Stimulated activated CD8-positive, alpha-beta memory T cell treated with anti-CD3 and anti-CD28 coated beads, Interleukin-4, amount 100 ng/mL, for 1 hour (primary cell): ENCODE measurements at places on chromosomes 3 and 15.

DNA sequence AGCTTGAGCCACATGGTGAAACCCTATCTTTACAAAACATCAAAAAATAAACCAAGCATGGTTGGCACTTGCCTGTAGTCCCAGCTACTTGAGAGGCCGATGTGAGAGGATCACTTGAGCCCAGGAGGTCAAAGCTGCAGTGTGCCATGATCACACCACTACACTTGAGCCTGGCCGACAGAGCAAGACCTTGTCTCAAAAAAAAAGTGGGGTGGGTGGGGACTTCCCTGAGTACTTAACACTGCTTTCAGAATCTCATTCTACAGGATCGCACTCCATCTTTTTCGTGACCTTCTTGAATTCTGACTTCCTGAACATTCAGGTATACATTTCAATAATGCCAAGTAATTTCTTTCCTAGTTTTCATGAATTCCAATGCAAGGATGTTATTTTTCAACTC lies 91.3 kb downstream of the PDE8A start:
- no peak for DNase-seq

DNA sequence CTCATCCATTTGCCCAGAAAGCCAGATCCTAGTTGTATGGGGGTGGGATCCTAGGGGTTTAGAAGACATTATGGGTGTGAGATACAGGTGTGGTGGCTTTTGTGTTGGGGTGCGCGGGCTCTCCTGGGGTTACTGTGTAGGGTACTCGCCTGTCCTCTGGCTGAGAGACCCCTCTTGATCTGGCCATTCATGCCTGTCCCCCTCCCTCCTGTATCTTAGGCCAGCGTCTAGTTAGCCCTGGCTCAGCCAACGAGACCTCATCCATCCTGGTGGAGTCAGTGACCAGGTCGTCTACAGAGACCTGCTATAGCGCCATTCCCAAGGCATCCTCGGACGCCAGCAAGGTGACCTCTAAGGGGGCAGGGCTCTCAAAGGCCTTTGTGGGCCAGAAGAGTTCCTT lies 41.4 kb downstream of the DNASE1L3 start:
- no peak for DNase-seq

- no peak for DNase-seq
Observed at GRCh38 chr15:99732751-99733267, 428 bp downstream of the LYSMD4 start.

DNA sequence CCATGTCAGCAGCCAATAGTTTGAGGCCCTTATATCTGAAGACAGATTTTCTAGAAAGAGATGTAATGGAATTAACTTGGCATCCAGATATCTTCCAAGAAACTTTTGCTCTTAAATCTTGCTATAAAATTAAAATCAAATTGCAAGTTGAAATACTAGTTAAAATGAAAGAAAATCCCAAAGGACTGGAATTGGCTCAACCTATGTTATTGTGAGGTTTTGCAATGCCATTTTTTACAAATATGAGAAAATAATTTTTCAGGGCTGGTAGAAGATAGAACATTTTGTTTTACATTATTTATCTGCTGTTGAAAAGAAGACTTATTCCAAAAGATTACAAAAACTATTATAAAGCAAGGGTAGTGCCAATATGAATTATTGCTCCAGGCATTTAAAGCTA lies 92.2 kb upstream of the AGTR1 start:
- no peak for DNase-seq

- DNase-seq, result no peak
Observed at GRCh38 chr3:41436983-41437382, 237.7 kb downstream of the CTNNB1 start.

- no peak for DNase-seq
Observed at GRCh38 chr3:159882790-159883779, 105.5 kb upstream of the IL12A start.

- no peak for DNase-seq
Observed at GRCh38 chr15:82807920-82808633, 1.4 kb upstream of the WHAMM start.

DNA sequence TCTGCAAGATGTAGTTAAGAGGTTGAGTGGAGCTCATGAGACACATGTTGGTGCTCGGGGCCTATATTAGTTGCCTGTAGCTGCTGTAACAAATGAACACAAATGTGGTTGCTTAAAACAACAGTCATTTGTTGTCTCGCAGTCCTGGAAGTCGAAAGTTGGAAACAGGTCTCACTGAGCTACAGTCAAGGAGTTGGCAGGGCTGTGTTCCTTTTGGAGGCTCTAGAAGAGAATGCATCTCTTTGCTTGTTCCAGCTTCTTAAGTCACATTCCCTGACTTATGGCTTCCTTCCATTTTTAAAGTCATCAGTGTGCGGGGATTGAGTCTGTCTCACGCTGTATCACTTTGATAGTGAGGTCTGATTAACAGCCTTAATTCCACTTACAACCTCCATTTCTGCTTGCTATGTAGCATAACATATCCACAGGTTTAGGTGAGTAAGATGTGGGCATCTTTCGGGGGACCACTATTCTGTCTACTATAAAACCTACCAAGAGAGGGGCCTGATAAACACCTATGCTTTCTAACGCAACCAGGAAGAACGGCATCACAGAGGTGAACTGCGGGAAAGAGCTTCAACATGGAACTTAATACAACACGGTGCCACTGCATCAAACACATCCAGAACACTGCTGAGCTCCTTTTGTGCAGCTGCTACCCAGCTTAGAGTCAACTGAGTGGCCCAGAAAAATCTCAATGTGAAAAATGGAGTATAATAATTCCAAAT lies 119.4 kb downstream of the ATP10A start:
- no peak for DNase-seq

- no peak for DNase-seq
Observed at GRCh38 chr15:62617741-62618140, 424.8 kb upstream of the TPM1 start.

- no peak for DNase-seq
Observed at GRCh38 chr3:108090049-108090700, 656 bp downstream of the CD47 start.

DNA sequence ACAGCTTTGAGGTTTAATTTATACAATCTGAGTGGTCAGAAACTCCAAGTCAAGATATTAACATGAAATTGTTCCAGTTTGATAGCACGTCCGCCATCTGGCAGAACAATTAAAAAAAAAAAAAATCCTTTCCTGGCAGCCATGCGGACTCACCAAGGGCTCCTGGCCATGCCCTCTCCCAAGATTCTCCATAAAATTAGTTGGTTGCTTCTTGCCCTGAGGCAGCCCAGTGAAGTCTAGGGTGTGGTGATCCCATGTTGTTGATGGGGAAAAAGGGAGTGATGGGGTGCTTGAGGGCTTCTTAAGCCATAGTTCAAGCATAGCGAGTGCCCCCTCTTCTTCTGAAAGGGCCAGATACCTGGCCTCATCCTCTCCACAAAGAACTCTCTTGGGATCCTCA lies 81.7 kb upstream of the CCNL1 start:
- no peak for DNase-seq

DNA sequence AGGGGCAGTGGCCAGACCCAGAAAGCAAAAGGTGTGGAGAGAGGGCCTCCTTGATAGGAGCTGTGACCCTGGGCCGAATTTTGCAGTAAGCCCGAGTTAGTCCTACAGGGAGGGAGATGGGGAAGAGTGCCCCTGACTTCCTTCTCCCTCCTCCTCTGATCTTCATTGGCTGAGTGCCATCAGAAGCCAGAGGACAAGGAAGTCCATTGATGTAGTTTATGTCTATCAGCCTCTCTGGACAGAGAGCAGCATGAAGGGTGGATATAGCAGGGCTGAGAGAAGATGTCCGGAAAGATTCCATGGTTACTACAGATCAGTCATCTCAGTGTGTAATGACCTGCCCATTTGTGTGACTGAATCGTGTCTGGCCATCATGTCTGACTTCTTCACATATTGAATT lies 102.5 kb upstream of the FAM3D start:
- DNase-seq, result no peak

DNA sequence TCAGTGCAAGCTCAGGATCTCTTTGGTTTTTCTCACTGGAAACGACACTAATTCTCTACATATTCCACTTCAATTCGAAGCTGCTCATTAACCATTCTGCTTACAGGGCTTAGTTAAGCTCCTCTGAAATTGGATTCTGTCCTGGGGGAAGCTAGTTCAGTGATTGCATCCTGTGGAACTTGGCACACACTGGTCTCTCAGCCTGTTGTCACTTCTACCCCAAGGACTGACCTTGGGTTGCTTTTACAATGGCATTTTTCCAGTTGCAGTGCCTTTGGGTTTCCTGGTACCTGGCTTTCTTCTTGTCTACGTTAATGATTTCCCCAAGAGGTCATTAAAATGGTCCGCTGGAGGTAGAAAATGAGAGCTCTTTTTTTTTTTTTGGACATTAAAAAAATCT lies 33.3 kb upstream of the GABRB3 start:
- no peak for DNase-seq

DNA sequence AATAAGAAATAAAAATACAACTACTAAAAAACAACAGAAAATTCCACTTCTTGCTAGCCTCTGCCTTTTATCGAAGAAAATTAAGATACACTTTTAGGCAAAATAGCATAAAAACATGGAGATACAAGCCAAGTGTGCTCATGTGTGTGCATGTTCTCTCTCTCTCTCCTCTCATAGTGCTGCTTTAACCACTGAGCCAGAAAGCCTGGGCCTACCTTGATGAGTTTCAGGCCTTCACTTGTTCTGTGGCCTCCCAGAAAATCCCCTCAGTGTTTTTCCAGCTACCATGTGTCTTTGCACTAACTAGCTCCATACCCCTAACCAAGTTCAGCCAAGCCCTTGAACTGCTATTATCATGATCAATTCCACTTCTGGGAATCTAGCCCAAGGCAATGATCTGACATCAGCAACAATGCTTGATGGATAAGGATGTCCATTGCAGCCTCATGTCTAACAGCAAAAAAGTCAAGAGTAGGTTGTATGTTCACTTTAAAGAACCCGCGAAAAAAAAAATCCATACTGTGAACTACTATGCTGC lies 18.1 kb downstream of the CYP11A1 start:
- no peak for DNase-seq

DNA sequence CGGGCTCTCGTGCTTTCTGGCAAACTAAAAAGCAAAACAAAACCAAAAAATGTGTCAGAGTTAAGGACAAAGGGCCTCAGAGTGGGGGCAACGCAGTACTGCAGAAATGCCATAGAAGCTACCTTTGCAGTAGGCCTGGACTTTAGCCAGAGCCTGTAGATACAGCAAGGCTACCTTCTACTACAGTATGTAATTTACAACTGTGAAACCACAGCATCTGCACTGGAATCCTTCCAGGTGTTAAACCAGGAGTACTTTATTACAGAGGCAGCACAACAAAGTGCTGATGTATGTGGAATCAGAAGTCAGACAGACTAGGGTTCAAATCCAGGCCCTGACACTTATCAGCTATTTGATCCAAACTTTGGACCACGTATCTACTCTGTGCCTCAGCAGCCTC lies 34.9 kb downstream of the RUBCN start:
- DNase-seq, result no peak

DNA sequence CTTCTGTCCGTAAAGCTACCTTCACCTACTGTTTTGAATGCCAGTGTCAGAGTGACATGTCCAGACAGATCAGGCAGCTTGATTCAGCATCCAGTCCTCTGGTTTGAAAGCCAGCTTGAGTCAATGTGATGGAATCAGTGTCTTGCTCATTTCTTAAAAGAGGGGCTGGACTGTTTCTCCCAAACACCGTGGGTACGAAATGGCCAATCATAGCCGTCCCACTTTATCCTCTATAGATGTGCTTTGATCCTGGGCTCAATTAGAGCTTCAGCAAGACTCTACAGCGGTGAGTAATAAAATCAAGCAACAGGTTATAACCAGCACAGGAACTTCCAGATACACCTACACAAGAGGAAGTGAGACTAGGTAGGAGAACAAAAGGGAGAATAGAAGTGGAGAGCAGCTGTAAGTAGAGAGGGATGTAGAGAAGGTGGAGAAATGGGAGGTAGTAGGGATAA lies 17.0 kb upstream of the OR5K1 start:
- no peak for DNase-seq

GRCh38 chr3:170517242-170517945 lies 68.5 kb downstream of the SLC7A14 start:
- no peak for DNase-seq

- no peak for DNase-seq
Observed at GRCh38 chr3:99066863-99067262, 165.4 kb upstream of the DCBLD2 start.

DNA sequence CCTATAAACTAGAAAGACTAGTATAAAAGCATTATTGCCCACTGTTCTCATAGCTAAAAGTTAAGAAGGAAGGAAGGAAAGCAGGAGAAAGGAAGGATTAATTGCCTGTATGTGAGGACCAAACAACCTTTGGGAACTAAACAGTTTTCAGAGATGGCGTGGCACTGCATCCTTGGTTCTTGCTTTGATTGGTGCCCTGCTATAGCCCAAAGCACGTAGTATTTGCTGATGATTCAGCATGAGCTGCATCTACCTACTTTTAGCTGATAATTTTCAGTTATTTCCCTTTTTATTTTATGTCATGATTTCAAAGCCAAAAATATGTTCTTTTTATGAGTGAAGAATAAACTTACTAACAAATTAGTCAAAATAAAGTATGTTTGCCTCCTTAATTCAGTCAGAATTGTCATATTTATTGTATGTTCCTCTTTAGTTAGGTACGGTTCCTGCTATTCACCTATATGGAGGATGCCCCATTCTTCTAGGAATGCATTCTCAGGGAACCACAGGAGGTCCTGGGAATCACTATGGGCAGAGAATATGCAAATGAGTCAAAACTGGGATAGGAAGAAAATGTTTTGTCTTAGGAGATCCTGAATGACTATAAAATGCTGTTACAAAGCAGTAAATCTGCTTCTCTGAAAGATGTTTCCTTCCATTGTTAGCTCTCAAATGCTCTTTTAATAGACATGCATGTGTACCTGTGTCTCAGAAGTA lies 65.4 kb upstream of the THSD4 start:
- DNase-seq, result no peak

- DNase-seq, result no peak
Observed at GRCh38 chr3:108342837-108343486, 46.6 kb downstream of the HHLA2 start.

- no peak for DNase-seq
Observed at GRCh38 chr15:75639191-75639708, 774 bp downstream of the IMP3 start.

DNA sequence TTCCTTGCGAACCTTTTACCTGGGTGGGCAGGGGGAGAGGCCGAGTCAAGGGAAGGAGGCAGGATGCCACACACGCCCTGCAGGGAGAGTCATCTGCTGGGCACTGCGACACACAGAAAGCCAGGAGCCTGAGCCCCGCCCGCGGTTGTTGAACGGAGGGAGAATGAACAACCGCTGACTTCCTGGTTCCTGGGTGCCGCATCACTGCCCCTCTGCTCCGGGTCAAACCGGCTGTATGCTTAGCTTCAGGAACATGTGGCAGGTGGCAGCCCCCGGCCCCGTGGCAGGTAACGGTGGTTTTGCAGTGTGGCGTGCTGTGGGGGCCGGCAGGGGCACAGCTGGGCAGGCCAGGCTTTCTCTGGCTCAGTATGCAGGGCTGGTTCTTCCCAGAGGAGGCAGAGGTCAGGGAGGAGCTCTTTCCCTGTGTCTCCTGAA lies 33.4 kb downstream of the APBA2 start:
- DNase-seq, result no peak

GRCh38 chr3:193796089-193796488 lies 203.1 kb downstream of the OPA1 start:
- no peak for DNase-seq
